Hypothalamus (tissue), 51 donors: ENCODE measurements at places on chromosomes 2 and 18.

DNA sequence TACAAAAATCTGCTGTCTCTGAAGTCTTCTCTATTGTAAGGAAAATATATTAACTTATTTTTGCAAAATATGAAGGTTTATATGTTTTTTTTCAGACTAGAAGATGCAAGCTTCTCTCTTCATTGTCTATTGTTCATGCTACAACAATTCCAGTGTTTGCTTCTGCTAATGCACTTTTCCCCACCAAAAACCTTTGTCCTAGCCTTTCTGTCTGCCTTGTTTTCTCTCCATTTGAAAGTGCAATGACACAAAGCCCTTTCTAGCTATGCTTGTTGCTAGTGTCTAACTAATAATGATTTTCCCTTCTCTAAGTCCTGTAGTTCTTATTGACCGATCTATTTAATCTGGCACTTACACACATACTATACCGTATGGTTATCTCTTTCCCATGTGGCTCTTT is 369.5 kb upstream of the CELF4 start:
- DNase-seq: no peak

GRCh38 chr2:75736276-75736675 is 25.6 kb upstream of the GCFC2 start:
- DNase-seq: no peak

GRCh38 chr2:181738074-181738473 is 57.8 kb upstream of the NEUROD1 start:
- DNase-seq: no peak

DNA sequence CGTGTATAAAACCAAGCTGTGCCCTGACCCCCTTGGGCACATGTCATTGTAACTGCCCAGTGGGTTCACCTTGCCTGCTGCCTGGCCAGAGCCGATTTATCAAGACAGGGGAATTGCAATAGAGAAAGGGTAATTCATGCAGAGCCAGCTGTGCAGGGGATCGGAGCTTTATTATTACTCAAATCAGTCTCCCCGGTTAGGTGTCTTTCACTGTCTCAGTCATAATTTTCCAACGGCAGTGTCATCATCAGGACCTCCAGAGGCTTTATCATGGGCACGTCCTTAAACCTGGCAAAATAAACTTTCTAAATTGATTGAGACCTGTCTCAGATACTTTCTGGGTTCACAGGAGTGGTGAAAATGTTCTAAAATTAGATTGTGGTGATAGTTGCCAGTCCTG is 29.6 kb upstream of the PGAP1 start:
- no peak for DNase-seq

DNA sequence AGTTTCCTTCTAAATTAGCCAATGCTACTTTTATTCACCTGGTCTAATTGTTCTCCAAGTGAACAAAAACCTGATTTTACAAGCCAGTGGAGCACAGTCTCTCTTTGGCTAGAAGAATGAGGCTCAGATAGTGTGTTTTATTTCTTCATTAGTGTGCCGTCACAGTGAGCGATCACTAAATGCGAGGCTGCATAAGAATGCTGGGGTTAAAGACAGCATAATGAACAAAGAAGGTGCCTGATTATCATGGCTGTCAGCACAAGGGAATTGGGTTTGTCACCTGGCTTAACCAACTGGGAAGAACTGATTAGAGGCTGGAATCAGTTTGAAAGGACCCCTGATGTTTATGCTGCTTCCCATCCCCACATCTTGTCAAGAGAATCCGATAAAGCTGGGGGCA is 76.4 kb downstream of the EPHA4 start:
- DNase-seq: no peak

DNA sequence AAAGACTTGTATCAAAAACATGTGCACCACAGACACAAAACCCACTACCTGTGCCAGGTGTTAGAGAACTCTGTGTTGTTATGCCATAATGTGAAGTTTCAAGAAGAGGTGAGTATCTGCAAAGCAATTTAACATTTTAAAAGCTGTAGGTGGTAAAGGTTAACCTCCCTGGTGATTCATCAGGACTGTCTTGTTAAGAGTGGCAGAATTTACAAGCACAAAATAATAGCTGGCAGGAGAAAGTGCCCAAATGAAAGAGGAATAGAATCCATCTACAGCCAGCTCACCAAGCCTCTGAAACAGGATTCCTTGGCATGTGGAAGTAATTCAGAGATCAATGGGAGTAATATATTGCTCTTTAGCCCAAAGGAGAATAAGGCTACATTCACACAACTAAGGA is 230.7 kb downstream of the AFF3 start:
- no peak for DNase-seq

DNA sequence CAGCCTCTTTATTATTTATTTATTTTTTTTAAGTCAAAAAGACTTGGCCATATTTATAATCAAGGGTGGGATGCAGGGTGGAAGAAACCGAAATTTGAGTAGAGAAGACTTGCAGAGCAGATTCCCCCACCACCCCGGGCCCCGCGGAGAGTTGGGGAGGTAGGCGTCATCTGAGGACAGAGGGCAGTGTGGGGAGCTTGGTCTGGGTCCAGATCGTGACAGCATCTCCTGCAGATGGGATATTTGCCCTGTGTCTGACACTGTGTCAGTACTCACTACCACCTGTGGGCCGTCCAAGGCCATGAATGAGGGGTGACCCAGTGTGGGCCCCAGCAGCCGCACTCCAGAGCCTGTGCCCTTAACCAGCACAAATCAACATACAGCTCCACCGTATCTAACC is 10.5 kb upstream of the PRELID3A start:
- no peak for DNase-seq

- DNase-seq: no peak
Observed at GRCh38 chr18:44601447-44601846, 79.2 kb upstream of the SETBP1 start.

DNA sequence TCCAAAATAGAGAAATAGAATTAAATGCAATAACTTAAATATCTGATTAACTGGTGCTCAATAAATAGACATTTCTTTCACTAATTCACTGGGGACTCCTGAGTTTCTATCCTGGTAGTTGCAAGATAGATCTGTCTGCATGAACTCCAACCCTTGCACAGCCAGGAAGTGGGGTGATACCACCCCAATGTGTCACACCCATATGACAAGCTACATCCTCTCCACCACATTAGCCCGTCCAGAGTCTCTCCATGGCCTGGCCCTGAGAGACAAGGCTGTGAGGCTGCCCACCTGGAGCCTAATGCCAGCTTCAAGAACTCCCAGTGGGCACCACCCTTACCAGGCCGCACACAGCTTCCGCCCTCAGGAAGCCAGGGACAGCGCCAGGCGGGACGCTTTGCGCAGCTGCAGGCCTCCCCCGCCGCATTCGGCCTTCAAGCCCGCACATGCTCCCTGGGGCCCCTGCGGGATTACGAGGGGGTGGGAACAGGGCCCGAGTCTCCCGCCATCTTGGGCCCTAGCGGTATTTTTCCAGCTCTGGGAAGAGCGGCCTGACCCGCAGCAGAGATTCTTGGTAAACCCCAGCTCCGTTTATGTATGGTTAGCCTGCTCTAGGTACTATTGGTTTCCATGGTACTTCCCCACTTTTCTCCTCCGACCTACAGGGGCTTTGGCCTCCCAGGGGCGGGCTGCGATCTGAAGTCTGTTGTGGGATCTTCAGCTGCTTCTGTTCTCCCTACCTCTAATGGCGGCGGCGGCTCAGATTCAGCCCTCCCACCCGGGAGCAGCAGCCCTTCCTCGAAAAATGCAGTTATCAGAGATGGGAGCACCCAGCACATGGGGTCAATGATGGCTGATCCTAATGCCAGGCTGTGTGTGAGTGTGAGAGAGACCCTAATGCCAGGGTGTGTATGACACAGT is at the start of gene TDRD15:
TDRD15 (plus strand) TSS at position 496 of the 921 bp plus-strand sequence. CDS start 13,500 bp downstream, outside the sequence.
- DNase-seq: no peak

DNA sequence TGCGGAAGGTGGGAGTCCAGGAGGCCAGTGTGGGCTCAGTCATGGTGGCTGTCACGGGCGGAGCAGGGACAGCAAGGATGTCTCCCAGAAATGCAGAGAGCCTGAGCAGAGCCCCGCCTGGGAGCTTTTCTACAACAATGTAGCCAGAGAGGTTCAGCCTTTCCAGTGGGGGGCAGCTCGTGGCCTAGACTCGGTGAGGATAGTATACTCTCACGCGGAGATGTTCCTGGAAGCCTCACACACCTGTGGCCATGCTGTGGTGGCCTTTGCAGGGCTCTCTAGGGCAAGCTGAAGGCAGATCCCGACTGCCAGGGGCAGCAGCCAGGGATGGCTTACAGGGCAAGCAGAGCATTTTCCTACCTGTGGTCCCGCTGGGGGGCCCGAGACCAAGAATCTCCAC is 244.1 kb downstream of the LDLRAD4 start:
- DNase-seq: no peak

GRCh38 chr2:134231301-134231964 is 22.4 kb upstream of the MGAT5 start:
- DNase-seq: no peak

DNA sequence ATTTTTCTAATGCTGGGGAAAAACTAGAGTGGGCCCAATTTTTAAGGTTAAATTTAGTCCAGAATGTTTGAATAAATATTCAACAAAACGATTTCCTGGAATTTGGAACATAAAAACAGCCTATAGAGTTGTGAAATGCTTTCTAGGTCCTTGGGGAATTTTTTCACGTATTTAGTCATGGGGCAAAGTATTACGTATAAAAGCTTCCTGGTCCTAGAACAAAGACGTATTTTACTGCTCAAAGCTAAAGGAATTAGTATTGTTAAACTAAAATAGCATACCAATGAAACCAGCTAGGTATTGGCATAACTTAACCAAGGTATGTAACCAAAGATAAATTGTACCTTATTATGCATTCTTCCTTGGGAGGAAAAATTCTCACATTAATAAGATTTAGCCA is 1.6 kb downstream of the SESTD1 start:
- DNase-seq: no peak

GRCh38 chr2:120384486-120385354 is 38.8 kb downstream of the INHBB start:
- DNase-seq: no peak

DNA sequence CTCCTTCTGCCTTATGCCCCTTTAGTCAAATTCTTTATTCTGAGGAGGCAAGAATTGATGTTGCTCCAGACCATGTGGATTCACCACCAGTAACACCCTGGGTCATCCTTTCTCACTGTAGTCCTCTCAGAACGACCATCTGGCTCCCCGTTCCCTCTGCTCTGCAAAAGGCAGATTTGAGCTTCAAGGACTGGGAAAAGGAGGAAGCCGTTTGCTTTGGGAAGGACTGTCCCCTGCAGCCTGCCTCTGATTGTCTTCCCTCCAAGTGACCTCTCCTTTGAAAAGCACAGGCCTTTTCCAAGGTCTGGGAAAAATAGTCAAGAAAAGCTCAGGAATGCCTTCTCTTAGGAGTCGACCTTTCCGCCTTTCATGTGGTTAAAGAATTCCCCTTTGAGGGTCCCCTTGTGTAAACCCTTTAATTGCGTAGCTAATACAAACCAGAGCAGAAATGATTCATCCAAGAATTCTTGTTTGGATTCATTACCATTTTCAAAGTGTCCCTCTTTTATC is 130.1 kb upstream of the COPS8 start:
- DNase-seq: no peak

- DNase-seq: no peak
Observed at GRCh38 chr2:241036397-241036963, 38.1 kb downstream of the SNED1 start.

GRCh38 chr2:123870206-123870880 is 154.7 kb upstream of the CNTNAP5 start:
- no peak for DNase-seq

DNA sequence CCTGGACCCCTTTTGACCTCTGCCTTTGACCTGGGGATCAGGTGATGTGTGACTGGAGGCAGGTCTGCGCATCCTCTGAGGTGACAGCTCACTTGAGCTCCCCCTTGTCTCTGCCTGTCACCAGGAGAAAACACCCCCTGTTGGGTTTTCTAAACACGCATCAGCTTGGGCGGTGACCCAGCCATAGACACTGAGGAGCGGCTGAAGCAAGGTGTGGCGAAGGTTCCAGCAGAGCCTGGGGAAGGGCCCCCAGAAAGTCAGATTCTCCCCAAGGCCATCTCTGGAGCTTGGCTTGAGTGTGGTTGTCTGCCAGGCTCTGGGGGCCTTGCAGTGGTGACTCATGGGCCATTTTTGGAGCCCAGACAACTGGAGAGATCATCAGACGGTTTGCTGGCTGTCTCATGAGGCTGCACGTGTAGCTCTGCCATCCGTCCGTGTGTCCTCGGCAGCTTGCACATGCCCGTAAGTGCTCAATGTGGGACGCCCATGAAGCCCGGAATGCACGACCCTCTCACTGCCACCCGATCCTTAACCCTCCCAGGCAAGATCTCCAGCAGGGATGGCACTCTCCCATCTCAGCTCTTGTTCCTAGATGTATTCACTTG is 29.4 kb downstream of the SIX3 start:
- DNase-seq: no peak

DNA sequence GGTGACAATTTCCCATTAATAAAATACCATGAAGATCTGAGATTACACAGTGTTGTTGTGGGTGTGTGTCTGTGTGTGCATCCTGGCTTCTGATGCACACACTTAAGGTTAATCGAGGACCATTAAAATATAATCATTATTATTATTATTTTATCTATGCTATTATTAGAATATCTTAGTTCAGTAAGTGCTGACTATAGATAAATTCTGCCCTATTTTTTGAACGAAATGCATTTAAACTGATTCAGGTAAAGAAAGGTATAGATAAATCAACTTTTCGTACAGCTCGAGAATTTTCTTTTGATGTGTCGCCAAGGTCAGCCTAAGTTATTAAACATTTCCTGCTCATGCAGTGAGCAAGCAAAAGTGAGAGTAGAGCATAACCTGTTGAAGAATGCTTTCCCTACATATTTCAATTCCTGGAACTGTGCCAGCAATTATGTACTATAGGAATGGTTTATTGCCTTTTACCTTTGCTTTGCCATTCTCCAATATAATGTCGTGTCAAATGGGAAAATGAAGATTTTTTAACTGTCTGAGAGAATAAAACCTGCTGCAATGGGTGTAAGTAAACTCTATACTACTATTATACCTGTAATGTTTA is 25.8 kb downstream of the KCNJ3 start:
- DNase-seq: no peak

DNA sequence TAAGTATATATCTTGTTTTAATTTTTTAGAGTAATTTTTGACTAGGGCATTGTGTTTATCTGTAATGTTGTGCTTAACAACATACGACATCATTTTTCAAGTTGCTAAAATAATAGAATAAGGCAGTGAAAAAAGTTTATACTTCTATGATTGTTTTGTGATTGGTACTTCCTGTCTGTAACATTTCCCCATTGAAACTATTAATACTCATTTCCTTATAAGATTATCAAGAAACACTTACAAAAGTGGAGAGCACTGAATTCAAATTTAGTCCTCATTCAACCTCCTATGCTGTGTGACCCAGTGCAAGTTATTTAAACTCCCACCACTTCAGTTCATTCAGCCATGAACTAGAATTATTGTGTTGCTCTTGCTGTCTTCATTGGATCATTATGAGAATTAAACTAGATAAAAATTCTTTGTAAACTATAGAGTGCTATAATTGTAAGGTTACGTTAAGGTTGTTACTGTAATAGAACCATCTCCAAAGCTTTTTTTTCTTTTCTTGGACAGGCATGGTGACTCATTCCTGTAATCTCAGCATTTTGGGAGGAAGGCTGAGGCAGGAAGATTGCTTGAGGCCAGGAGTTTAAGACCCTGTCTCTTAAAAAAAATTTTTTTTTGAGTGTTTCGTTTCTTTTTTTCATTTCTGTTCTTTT is 2.8 kb downstream of the ETAA1 start:
- no peak for DNase-seq
